ENCODE measurements at places on chromosomes 2 and 18. TPM values are rescaled to one million over a fixed set of nuclear protein-coding genes. Genes with fewer than 3 reads are reported as not detected.

Gene IAH1
- 40.3 TPM for total RNA-seq

Gene ZAP70
- total RNA-seq = 194 TPM

Gene TMEM163
- 0.13 TPM for total RNA-seq

Gene GRHL1
- total RNA-seq = 1.1 TPM

Gene TXNDC2
- not detected for total RNA-seq

Gene CEBPZOS
- total RNA-seq = 41.1 TPM

Gene STPG4
- total RNA-seq = not detected

Gene FIGN
- total RNA-seq = not detected

Gene TEX51
- not detected for total RNA-seq

Gene POU3F3
- not detected for total RNA-seq

Gene ANKMY1
- 17.2 TPM for total RNA-seq

Gene KLHL41
- not detected for total RNA-seq

Gene RAPGEF4
- 0.33 TPM for total RNA-seq

Gene ZC3H8
- 32.0 TPM for total RNA-seq

Gene ATF2
- 41.4 TPM for total RNA-seq

Gene CNDP1
- total RNA-seq = 0.49 TPM

Gene LCLAT1
- total RNA-seq = 26.2 TPM

Gene CYP27C1
- not detected for total RNA-seq

Gene CCDC74B
- 0.43 TPM for total RNA-seq

Gene VAMP8
- total RNA-seq = 75.9 TPM

Gene CCL20
- total RNA-seq = 141 TPM

Gene SLC4A5
- total RNA-seq = 1.3 TPM

Gene LAMA1
- 0.08 TPM for total RNA-seq

Gene HOXD13
- total RNA-seq = not detected

Gene NOL4
- total RNA-seq = not detected

Gene PNPT1
- total RNA-seq = 110 TPM

Gene GNLY
- total RNA-seq = 4.3 TPM

Gene IER3IP1
- total RNA-seq = 14.4 TPM

Gene GPBAR1
- total RNA-seq = 0.66 TPM

Gene CHRNG
- total RNA-seq = not detected

Gene RDH14
- 16.0 TPM for total RNA-seq

Gene HOXD8
- total RNA-seq = not detected

Gene FEV
- not detected for total RNA-seq
